ENCODE measurements at places on chromosomes 16 and 17. TPM values are rescaled to one million over a fixed set of nuclear protein-coding genes. Genes with fewer than 3 reads are reported as not detected.

The ADCY9 gene
- 3.9 TPM for total RNA-seq

DNA sequence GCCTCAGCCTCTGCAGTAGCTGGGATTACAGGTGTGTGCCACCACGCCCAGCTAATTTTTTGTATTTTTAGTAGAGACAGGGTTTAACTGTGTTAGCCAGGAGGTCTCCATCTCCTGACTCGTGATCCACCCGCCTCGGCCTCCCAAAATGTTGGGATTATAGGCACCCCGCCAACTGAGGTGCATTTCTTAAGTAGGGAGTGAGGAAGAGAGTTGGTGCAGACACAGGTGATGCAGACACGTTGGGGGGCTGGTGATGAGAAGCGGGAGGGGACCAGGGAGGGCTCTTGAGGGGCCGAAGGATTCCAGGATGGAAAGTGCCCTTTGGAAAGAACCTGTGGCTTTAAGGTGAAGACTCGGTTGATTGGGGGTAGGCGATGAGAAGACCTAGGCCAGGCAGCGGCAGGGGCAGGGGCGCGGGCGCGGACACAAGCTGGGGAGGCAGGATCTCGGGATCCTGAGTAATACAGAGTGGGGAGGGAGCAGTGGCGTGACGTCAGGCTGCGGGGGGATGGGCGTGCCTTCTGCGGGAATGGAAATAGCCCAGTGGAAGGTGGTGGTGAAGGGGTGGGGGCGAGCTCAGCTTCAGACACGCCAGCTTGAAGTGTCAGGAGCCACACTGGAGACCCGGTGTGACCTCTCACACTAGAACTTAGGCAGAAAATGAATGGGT lies 2.5 kb upstream of the ATP6V0C start:
- no peak for DNase-seq

The RNF157 gene
- total RNA-seq, result 7.8 TPM

The GNGT2 gene
- total RNA-seq, result 0.87 TPM

The STH gene
- not detected for total RNA-seq

All from H4 (cell line).